Adipocyte (in vitro differentiated cells): ENCODE measurements at places on chromosomes 3 and 15.

GRCh38 chr3:16370872-16371740 lies 106.1 kb downstream of the OXNAD1 start:
- peak; percentile 7 for DNase-seq

- no peak for DNase-seq
Measured at GRCh38 chr3:107975529-107976201, 115.2 kb downstream of the CD47 start.

- no peak for DNase-seq
Measured at GRCh38 chr15:50280271-50280670, 14.7 kb upstream of the HDC start.

DNA sequence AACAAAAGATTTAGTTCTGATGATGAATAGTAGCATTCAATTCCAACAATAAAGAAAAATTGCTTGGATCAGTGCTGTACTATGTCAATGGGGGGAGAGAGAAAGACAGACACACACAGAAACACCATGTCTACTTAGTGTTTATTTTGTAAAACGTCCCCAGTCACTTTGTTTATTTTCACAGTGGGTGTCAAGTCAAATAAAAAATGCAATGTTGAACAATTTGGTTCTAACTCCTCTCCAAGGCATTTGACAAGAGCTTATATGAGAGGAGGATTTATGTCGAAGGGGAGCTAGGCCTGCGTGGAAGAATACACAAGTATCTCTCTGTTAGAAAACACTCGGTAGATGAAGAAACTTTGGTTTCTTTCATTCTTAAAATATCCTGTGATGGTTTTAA lies 201.7 kb upstream of the SLC2A2 start:
- DNase-seq: no peak

DNA sequence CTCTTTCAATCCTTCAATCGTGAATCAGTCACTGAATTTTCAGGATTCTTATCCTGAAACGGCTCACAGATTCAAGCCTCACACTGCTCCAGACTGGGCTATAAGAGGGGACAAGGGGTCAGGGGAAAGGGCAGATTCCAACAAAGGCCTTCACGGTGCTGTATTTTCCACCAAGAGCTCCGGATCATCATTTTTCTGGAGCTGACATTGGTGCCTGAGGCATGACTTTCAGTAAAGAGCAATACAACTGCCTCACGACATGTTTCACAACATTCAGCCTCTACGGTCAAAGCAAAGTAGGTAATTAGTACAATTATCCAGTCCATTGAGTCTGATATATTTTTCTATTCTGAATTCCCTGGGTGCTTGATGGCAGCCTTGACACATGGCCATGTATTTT lies 185.0 kb upstream of the PRICKLE2 start:
- DNase-seq: no peak

DNA sequence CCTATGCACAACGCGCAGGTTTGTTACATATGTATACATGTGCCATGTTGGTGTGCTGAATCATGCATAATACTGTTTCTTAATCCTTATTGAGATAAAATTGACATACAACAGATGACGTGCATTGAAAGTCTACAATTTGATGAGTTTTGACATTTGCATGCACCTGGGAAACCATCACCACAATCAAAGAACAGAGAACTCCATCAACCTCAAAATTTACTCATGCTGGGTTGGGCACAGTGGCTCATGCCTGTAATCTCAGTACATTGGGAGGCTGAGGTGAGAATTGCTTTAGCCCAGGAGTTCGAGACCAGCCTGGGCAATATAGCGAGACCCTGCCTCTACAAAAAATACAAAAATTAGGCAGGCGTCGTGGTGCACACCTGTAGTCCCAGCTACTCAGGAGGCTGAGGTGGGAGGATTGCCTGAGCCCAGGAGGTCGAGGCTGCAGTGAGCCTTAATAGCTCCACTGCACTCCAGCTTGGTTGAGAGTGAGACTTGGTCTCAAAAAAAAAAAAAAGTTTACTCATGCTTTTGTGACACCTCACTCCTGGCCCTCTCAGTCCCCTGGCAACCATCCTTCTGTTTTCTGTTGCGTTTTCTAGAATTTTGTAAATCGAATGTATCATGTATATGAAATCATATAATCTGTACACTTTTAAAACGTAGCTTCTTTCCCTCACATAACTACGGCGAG lies 56.6 kb downstream of the BHLHE40 start:
- DNase-seq: no peak

DNA sequence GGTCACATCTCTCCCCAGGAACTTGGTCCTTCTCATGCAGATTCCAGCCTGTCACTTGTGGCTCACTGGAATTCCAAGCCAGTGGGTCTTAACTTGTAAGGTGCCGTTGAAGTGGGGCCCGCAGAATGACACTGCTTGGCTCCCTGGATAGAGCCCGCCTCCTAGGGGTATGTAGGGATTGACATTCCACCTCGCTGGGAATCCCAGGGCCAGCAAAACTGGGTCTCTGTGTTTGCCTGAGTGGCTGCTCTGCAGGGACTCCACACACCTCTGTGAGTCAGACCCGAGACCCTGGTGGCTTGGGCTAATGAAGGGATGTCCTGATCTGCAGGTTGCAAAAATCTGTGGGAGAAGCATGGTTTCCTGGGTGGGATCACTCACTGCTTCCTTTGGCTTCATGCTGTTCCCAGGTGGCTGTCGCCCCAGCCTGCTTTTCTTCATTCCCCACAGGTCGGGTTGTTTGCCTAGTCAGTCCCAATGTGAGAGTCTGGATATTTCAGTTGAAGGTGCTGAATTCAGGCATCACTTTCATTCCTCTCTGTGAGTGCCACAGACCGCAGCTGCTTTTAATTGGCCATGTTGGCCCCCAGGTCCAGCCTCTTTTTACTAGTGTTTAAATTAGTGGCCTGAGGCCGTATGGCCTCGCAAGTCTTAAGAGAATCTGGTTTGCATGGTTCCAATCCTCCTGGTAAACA lies 156.0 kb upstream of the TRIM42 start:
- DNase-seq: no peak

DNA sequence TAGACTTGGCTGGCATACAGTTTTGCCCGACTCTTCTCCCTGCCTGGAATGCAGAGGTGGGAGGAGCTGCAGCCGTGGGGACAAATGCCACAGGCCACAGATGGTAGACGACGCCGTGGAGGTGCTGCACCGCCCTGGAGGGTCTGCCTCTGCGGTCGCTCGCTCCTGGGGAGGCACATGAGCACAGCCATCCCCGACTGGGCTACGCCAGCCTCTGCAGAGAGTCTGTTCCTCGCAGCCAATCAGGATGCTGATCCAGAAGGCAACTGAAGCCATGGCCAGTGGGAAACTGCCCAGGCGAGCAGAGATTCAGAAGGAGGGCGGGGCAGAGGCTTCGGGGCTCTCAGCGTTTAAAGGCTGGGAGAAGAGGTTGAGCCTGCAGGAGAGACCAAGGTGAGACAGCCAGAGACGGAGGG lies 11.9 kb upstream of the LRRC15 start:
- DNase-seq: no peak

- no peak for DNase-seq
Measured at GRCh38 chr15:64524778-64525177, 64.4 kb downstream of the ZNF609 start.
